Stimulated activated CD8-positive, alpha-beta memory T cell treated with anti-CD3 and anti-CD28 coated beads, Interleukin-2, amount 100 ng/mL, for 1 hour (primary cell): ENCODE measurements at places on chromosomes 2 and 18.

DNA sequence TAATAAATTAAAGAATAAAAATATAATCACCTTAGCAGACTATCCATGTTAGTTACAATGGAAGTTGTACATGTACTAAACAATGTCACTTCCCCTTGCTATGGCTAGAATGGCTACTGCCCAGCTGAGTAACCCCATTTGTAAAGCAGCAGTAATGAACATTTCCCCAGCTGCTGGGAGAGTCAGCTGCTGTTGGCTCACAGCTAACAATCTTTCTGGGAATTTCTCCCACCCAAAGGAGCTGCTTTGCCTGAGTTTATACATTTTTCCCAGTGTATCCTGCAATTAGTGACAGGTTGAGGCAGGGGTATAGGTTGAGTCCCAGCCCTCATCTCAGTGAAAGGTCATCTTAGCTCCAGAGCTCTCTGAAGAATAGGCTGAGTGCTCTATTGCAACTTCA is 665.6 kb upstream of the KLHL29 start:
- no peak for DNase-seq

GRCh38 chr2:239025096-239025801 is 177.4 kb downstream of the TWIST2 start:
- DNase-seq: no peak

DNA sequence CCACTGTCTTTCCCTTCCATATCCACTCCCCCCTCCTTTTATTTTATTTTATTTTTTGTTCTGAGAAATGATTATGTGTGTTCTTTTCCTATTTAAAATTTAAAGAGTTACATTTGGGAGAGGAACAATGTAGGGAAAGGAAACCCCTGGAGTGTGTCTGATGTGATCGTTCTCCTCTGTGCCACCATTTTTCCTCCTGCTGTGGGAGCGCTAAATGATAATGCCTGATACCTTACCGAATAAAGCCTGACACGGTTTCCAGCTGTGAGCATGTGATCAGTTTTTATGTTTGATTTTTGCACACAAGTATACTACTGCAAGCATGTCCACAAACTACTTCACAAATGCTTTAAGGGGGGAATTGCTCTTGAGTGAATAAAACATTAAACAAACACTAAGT is 317.8 kb upstream of the FANCL start:
- no peak for DNase-seq

- DNase-seq: no peak
These were observed 187.1 kb downstream of the SH3RF3 start for GRCh38 chr2:109316091-109316490.

GRCh38 chr18:45935591-45936335 is 31.4 kb downstream of the EPG5 start:
- no peak for DNase-seq

DNA sequence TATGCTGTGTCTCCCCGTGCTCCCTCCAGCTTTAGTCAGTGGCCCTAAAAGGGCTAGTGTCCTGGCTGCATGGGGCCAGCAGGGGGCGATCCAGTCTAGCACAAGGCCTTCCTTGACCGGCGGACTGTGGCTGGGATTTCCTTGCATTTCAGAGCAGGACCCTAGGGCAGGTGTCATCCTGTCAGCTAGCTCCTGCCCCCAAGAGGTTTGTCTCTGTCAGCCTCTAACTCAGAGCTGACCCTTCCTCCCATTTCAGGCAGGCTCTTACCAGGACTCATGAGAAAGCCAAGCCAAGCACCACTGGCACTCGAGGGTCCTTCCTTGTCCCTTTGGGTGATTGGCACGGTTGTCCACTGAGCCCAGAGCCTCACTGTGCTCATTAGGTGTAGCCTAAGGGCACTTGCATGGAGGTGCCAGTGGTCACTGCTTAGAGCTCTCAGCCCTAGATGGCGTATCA is 140.3 kb downstream of the RPIA start:
- no peak for DNase-seq

GRCh38 chr2:151367571-151367970 is 10.2 kb downstream of the TNFAIP6 start:
- no peak for DNase-seq

GRCh38 chr2:119489232-119489952 is 34.9 kb downstream of the SCTR start:
- DNase-seq: no peak

DNA sequence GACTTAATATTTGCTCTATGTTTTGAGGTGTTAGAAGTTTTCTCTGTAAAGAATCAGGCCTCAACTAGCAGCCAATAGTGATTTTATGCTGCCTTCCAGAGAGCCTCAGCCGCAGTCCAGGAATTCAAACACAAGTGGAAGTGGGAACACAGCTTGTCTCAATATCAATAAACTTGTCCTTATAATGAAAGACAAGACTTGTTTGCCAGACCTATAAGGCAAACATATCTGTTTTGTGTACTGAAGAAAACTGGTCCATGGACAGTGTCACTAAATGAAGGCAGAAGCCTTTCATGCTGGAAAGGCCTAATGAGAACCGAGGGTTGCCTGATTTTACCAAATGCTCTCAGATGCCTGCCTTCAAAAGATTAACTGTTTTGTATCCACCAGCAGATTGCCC is 182.2 kb downstream of the EPHA4 start:
- DNase-seq: no peak

DNA sequence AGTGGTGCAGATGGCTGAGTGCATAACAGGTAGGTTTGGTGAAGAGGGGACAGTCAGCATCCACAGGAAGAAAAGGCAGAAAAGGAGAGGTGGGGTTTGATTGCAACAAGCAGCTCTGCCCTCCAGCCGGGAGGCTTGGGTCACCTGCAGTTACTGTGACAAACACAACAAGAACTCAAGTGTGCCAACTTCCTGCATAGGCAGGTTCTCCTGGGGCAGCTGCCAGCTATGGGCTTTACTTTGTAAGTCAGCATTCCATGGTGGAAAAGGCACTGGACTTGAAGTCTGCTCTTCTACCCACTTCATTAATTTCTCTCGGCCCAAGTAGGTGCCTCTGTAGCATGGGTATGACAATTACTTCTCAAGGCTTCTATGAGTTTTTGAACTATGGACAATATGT is 98.9 kb downstream of the MYT1L start:
- no peak for DNase-seq
